ENCODE measurements at places on chromosomes 12 and 14.

DNA sequence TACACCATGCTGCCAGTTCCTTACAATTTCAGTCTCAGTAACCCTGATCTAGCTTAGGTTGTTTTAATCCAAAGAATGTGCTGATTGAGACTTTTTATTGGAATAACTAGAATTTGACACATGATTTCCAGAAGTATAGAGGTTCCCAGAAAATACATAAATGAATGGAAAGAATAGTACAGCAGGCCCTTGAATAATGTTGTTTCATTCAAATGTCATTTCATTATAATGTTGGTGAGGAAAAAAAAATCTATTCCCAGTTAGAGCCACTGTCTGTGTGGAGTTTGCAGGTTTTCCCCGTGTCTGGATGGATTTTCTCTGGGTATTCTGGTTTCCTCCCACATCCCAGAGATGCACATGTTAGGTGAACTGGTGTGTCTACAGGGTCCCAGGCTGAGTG, 273.5 kb upstream of the GARIN6 start:
- DNase-seq: no peak

- DNase-seq: no peak
Observed at GRCh38 chr12:11264501-11264900, 5.0 kb downstream of the PRB3 start.

- DNase-seq: no peak
Observed at GRCh38 chr14:38121320-38122020, 86.2 kb upstream of the SSTR1 start.

- DNase-seq: no peak
Observed at GRCh38 chr12:774051-774614, 21.8 kb downstream of the WNK1 start.

- DNase-seq: no peak
Observed at GRCh38 chr12:3047961-3048360, 29.2 kb upstream of the TSPAN9 start.

DNA sequence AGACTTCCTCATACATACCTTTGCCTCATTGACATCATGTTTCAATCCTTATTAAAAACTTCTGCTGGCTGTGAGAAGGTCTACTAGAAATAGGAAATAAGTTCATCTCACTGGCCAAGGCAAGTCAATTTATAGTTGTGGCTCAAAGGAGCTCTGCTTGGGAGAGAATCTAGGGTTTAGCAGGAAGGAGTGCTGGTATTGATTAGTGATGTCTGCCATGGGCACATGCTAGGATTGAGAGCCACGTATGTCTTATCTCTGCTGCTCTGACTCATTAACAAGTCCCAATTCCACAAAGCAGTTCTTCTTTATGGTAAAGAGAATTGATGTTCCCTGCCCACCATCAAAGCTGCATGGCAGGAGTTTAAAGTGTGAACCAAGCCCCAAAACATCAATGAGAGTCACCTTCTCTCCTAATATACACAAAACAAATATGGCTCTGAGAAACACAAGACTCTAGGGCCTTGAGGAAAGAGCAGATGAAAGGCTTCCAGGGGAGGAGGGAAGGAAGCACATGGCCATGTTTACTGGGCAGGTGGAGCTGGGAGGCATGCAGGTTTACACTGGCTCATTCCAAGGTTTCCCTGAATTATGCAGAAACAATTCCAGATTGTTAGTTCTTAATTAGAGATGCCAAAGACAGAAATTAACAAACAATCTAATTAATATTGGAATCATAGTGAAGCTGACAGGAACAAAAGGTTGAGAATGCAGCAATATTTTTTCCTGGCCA, 931.9 kb upstream of the TMEM132C start:
- no peak for DNase-seq

GRCh38 chr12:116890330-116890729, 9.1 kb upstream of the HRK start:
- DNase-seq: no peak

- no peak for DNase-seq
Observed at GRCh38 chr12:6641131-6641530, 5.4 kb upstream of the LPAR5 start.

DNA sequence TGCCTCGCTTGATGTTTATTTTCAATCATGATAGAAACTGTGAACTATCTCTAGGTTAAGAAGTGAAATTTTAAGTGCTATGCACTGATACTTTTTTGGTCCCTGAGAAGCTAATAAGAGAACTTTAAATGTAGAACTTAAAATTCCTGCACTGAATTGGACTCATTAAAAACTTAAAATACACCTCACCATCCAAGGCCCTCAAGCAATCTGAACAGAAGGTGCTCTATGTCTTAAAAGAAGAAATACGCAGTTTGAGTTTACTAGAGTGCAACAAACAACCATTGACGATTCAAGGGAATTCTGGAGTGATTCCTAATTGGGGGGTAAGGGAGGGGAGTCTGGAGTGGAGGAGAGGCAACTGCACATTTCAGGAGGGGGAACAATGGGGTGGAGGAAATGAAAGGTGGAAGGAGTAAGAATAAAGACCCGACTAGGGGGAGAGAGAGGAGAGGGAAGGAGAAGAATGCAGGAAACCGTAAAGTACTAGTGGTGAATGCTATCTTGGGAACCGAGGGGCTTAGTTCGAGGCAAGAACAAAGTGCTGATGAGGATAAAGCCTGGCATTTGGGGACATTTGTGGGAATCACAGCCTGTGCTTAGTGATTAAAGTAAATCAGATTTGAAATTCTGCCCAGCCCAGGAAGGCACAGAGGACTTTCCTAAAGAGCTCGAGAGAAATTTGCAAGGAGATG, 389.7 kb downstream of the AACS start:
- no peak for DNase-seq

DNA sequence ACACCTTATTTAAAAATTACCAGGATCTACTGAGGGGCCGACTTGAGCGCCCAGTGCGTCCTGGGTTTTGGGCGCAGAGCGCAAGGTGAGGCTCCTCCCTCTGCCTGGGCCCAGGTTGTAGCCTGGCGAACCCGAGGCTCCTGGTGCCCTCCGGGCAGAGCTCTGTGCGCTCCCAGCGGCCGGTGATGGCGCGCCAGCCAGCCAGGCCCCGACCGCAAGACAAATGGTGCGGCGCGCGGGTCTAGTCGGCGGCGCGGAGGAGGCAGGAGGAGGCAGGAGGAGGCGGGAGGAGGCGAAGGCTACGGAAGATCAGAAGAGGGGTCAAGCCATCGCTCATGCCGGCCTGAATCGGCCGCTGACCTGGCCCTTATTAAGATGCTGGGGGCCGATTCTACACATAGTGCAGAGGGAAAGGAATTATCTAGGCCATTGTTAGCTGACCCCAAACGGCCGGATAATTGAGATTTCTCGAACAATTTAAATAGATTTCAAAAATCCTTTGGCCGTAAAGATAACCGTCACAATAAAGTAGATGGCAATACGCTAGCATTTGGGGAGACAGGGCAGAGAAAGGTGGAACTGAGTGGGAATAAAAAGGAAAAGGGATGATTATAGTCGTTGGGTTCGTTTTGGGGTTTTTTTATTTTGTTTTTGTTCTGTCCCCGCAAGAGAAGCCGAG, 2.8 kb downstream of the TBX5 start:
- DNase-seq: no peak

DNA sequence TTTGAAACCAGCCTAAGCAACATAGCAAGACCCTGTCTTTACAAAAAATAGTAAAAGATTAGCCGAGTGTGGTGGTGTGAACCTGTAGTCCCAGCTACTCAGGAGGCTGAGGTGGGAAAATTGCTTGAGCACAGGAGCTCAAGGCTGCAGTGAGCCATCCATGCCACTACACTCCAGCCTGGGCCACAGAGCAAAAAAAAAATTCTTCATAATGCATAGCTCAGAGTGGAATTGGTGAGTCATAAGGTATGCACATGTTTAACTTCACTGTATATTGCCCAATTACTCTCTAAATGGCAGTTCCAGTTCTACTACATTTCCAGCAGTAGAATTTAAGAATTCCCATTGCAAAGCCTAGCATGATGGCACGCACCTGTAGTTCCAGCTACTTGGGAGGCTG, 26.8 kb upstream of the CLIP1 start:
- DNase-seq: no peak

DNA sequence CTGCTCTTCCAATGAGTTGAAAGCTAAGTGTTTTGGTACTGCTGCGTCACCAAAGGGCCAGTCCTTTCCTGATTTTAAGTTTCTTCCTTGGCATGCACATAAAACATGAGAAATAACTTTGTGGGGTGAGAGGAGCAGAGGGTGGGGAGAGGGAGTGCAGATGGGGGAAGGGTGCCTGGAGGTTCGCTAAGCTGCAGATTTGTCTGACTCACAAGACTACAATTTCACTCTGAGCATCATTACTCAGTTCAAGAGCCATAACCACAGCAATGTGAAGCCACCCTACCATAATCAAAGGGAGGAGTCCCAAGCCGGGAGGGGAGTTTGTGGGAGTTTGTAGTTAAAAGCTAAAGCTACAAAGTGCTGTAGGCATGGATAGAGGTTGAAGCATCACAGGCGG, 136.1 kb downstream of the ANO2 start:
- no peak for DNase-seq
